HT1080 (cell line): ENCODE measurements at places on chromosomes 6 and 20. TPM values are rescaled to one million over a fixed set of nuclear protein-coding genes. Genes with fewer than 3 reads are reported as not detected.

DNA sequence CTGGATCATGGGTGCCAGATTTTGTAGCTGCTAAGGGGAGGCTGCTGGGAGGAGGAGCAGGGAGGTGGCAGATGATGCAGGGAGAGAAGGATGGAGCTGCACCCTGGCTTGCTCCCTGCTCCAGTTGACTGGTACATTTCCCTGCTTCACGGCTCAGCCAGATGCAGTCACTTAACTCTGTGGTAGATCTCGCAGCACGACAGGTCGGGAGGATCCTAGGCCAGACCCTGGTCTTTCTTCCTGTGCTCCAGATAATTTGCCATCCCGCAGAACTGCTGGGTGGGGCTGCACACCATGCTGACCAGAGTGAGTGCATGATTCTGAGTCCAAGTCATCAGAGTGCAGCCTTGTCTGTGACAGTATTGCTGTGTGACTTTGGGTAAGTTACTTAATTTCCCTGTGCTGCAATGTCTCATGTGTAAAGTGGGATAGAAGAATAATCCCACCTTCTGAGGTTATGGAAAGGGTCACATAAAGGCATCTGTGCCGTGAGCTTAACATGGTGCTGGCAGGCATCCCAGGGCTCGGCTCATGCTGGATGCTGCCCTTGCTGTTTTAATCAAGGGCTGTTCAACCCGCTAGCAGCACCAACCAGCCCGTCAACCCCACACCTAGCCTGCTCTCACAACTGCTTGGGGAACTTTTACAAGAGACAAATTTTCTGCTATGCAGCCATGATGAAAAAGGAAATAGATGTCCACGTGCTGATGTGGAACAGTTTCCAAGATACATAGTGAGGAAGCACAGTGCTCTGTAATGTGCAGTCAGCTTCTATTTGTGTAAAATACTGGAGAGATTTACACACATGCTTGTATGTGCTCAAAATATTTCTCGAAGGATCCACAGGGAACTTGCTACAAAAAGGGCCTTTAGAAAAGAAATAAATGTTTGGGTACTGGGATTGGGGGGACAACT is 257.9 kb downstream of the CDH26 start:
- no peak for DNase-seq

- peak; percentile 16 for DNase-seq
Measured at GRCh38 chr6:45591306-45591705, 213.6 kb upstream of the SUPT3H start.

- no peak for DNase-seq
Measured at GRCh38 chr6:65903992-65904391, 197.0 kb upstream of the EYS start.

GRCh38 chr20:52899041-52899608 is 73.0 kb upstream of the TSHZ2 start:
- DNase-seq: no peak

The PPP1R3G gene
- total RNA-seq: 0.13 TPM in 1 of 2 replicates, not detected in the other

The METTL24 gene
- not detected in 2 replicates for total RNA-seq

The CENPB gene
- 166 and 180 TPM in 2 replicates for total RNA-seq
